ENCODE measurements at places on chromosomes 2 and 18. TPM values are rescaled to one million over a fixed set of nuclear protein-coding genes. Genes with fewer than 3 reads are reported as not detected.

LYPD1 gene
- not detected for total RNA-seq

TEKT4 gene
- total RNA-seq: not detected

TMEM163 gene
- not detected for total RNA-seq

TXNDC2 gene
- not detected for total RNA-seq

SIGLEC15 gene
- total RNA-seq: not detected

MYCN gene
- not detected for total RNA-seq

DUSP11 gene
- total RNA-seq: 36.2 TPM

GNLY gene
- not detected for total RNA-seq

ANKRD36C gene
- total RNA-seq: 8.1 TPM

OTX1 gene
- total RNA-seq: 3.0 TPM

HTR2B gene
- total RNA-seq: not detected

SERPINB10 gene
- total RNA-seq: not detected

GPR45 gene
- not detected for total RNA-seq

CYBRD1 gene
- total RNA-seq: 0.34 TPM

SEPTIN10 gene
- total RNA-seq: 67.5 TPM

CPO gene
- not detected for total RNA-seq

FOXI3 gene
- total RNA-seq: not detected

Measured in HepG2 (cell line).